ENCODE measurements at places on chromosomes 5 and 9.

DNA sequence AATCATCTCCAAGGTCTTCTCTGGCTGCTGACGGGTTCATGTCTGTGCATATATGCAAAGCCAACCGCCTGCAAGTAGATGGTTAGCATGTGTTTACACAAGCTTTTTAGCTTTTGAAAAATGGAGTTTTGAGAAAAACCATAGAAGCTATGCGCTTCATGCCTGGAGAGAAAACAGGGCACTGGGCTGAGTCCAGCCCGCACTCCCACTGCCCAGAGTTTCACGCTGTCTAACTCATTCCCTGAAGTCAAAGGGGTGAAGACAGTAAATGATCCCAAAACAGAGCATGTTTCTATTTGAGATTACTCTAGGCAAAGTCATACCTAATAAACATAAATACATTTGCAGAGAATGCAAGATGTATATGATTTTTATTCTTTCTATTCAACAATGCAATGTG, 278.8 kb downstream of the IRX2 start:
- DNase-seq = no peak

- no peak for DNase-seq
Measured at GRCh38 chr9:36640771-36641381, 68.2 kb downstream of the MELK start.

- DNase-seq = no peak
Measured at GRCh38 chr5:73450672-73451223, 2.2 kb upstream of the FOXD1 start.

GRCh38 chr5:523441-524222, 617 bp downstream of the SLC9A3 start:
- no peak for DNase-seq

- DNase-seq = no peak
Measured at GRCh38 chr9:126564128-126564527, 49.6 kb upstream of the LMX1B start.

- DNase-seq = no peak
Measured at GRCh38 chr9:126058591-126058990, 268.0 kb upstream of the MVB12B start.

DNA sequence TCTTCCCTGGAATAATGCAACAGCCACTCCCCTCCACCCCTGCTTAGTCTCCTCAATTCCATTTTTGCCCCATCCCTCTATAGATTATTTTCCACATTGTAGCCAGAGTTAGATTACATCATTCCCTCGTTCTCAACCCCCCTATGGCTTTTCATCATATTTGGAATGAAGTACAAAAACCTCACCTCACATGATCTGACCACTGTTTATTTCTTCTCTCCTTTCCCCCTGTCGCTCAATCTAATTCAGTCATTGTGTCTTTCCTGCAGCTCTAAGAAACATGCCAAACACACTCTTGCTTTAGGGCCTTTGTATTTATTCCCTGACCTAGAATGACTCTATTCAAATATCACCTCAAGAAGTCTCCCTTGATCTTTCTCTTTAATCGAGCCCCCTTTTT, 22.6 kb upstream of the HK3 start:
- DNase-seq = no peak

DNA sequence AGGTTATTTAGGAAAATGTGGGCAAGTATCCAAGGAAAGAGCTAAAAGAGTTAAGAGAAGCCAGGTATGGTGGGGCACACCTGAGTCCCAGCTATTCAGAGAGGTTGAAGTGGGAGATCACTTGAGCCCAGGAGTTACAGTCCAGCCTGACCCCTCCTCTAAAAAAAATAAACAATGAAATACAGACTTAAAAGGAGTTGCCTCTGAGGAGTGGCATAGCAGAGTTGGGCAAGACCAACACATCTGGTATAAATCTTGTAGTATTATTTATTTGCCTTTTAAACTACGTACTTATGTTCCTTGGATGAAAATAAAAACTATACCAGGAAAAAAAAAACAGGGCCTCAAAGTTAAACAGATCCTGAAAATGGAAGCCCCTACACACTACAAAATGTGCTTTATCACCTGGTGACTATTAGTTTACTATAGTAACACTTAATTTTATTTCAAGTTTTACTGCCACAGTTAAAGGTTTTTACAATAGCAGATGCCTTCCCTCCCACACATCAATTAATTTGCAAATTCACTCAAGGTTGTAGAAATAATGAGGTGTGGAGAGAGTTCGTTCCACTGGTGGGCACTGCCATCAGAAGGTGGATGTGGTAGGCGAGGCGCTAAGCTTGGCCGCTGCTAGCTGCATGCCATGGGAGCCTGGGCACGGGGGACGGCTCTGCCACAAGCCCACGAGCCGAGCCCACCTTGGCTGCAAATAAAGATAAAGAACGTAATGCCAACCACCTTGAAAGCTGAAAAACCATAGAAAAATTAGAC, 48.0 kb downstream of the MED27 start:
- DNase-seq = no peak

DNA sequence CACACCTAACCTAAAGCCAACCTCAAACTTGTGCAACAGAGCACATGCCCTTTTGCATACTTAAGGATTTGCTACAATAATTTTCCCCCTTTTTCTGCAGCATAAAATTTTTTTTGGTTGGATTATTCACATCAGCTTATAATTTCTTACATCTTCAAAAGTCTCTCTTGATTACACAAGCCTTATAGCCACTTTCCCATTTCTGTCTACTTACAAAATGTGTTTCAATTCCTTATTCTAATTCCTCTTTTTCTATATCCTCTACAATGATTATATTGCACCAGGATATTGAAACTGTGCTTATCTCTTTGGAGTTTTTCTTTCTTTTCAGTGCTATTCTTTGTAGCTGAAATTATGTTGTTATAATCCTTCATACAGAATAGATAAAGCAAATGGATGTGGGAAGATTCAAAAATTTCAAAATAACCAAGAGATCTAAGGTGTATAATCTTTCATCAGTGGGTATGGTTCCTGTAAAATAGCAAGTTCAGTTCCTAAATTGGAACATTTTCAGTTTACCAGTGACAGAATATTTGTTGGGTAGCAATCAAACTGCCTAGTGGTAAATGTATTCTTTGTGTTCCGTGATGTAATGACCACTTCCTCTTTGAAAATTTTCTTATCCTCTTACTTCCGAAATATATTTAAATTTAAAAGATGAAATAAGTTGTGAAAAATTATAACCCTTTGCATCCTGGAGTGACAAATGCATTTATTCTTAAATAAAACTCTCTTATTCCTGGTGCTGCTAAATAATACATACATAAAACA, 386.8 kb upstream of the CHD1 start:
- DNase-seq = no peak

- DNase-seq = no peak
Measured at GRCh38 chr5:129077433-129078075, 17.0 kb upstream of the ISOC1 start.

DNA sequence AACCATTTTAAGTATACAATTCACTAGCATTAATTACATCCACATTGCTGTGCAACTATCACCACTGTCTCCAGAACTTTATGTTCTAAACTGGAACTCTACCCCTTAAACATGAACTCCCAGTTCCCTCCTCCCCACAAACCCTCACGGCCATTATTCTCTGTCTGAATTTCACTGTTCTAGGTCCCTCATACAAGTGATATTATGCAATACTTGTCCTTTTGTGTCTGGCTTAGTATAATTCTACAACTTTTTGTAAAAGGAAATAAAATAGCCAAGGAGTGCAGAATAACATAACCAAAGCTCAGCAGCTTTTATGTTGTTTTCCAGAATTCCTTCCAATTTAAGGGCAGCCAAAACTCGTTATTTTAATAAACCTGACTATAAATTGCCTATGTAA, 53.2 kb downstream of the NAA35 start:
- DNase-seq = no peak

DNA sequence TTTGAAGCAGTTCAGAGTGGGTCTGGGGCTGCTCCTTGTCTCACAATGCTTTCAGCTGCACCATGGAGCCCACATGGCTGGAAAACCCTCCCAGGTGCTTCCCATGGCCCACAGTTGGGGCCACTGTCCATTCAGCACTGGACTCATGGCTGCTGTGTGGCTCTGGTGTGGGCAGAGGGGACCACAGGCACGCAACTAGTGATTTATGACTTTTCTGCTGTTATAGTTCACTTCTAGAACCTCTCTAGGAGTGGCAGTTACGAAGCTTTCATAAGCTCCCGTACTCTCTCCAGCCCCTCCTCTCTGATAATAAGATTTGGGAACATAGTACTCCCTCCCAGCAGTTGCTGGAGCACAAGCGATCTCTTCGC, 29.0 kb downstream of the GLRA1 start:
- no peak for DNase-seq
